ENCODE measurements at places on chromosomes 12 and 14.

DNA sequence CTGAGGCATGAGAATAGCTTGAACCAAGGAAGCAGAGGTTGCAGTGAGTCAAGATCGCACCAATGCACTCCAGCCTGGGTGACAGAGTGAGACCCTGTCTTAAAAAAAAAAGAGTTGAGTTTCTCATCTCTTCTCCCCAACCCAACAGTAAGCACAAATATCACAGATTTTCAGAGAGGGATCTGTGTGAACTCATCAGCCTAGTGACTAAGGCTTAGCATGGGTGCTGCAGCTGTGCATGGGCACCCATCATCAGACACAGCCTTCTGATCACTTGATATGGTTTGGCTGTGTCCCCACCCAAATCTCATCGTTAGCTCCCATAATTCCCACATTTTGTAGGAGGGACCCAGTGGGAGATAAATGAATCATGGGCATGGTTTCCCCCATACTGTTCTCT lies 298.9 kb downstream of the PCNX1 start:
- DNase-seq, result no peak

- DNase-seq, result peak; percentile 24
Observed at GRCh38 chr12:90013409-90013808, 304.8 kb upstream of the ATP2B1 start.

DNA sequence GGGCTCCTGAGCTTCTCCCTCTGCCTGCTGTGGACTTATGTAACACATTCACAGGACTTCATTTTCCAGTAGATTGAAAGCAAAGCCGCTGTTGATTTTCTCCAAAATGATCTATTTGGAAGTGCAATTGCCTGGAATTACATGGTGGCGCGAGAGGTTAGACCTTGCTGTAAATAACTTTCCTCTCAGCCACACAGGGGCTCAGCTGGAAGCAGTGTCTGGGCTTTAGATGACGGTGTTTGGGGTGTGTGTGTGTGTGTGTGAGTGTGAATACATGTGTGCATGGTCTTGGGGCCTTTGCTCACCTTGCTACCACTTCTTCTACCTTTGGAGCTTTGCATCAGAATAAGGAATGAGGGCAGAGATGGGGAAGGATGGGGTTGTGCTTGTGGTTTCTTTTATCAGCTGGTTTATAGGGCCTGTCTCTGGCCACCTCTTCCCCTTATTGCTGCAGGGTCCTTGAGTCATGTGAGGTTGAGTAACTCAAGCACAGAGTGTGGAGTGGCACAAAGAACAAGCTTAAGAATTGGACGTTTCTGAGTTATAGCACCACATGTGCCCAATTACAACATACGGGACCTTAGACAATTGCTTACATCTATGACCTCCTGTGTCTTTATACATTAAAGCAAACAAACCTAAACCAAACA lies 280.6 kb downstream of the NRXN3 start:
- DNase-seq, result no peak

- DNase-seq, result no peak
Observed at GRCh38 chr12:122045262-122045661, 23.6 kb downstream of the BCL7A start.

DNA sequence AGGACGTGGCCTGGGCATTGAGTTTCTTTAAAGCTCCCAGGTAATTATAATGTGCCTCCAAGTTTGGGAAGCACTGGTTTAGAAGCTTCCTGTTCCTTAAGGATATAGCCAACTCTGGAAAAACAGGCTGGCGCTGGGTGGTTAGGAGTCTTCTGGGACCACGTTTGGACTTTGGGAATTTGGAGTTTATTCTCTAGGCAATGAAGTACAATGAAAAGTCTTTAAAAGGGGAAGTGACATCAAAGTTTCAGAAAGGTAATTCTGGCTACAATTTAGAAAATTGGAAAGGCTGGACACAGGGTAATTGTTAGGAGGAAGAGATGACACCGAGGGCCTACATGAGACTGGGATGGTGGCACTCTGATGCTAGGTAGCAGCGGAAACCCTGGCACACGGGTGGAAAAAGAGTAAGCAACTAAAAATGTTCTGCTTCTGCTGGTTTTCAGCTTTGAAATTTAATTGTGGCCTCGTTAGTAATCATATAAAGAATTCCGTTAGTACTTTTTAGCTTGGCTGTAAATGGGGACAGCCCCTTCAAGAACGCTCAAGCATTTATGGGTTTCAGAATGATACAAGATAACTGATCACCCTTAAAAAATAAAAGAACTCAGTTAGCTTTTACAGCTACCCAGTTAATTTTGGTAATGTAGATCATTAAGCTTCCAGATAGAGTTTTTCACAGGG lies 12.7 kb upstream of the DCP1B start:
- DNase-seq, result no peak

- no peak for DNase-seq
Observed at GRCh38 chr14:33016613-33017012, 77.9 kb downstream of the NPAS3 start.

- peak; percentile 41 for DNase-seq
Observed at GRCh38 chr12:75944097-75944904, 87.3 kb downstream of the PHLDA1 start.

DNA sequence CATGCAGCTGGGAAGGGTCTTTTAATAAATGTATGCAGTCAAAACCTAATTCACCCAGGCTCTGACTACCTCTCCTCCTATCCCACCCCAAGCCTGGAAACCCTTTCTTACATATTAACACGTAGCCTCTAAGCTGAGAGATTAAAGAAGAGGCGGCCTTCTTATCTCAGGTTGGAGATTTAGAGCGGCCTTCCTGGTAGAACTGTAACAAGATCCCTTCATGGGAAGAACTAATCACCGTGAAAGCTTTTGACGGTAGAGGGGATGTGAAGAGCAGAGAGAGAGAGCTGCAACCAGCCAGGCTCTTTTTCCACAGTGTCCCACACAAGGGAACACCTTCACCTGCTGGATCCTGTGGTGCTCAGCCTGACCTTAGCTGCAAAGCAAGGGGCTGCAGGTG lies 367.4 kb downstream of the MED13L start:
- DNase-seq, result no peak

DNA sequence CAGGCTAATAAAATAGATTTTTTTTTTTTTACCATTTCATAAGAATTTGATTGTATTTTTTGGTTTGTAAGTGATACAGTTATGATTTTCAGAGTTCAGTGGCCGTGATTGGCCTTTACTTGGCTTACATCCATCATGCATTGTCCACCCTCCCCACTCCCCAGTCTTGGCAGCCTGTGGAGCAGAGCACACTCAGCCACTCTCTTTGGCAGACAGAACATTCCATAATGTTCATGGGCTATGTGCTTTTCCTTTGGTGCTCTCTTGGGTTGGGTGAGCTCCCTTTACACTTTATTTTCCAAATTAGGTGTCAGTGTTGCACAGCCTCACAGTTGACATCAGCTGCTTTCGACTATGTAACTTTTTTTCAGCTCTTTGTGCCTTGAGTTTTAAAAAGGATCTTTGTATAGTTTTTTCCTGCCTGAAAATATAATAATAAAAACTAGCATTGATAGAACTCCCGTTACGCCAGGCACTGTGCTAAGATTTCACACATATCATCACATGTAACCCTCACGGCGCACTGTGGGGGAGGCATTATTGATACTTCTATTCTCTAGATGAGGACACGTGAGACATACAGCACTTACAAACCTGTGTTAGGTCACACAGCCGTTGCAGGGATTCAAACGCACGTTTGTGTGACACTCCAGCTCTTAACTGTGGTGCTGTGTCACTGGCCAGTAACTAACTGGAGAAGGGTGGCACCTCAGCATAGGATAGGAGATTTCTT lies 21.5 kb downstream of the SUDS3 start:
- no peak for DNase-seq

GRCh38 chr14:104845033-104845666 lies 19.9 kb upstream of the CEP170B start:
- no peak for DNase-seq

- no peak for DNase-seq
Observed at GRCh38 chr12:26452511-26452910, 257.1 kb downstream of the SSPN start.

- no peak for DNase-seq
Observed at GRCh38 chr12:179131-179884, 34.6 kb downstream of the SLC6A12 start.

DNA sequence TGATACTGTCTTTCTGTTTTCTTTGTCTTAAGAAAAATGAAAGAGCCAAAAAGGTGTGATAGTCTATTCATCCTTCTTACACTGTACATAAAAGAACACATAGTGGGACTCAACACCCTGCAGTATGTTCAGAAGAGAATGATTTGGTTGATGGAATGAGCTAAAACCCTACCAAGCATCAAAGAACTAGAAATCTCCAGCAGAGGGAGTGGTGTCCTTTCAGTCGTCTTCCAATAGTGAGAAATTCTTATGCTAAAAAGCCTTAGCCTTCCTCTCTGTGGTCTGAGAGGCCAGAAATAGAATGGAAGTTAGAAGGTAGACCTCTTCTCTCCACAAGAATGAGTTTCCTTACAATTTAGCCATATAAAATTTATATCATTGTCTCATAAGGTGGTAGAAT lies 393.4 kb upstream of the SEL1L start:
- no peak for DNase-seq

GRCh38 chr12:12521044-12521485 lies 41.6 kb downstream of the DUSP16 start:
- no peak for DNase-seq

- no peak for DNase-seq
Observed at GRCh38 chr12:53299101-53299453, 418 bp upstream of the MYG1 start.

GRCh38 chr12:11758510-11759493 lies 109.3 kb downstream of the ETV6 start:
- no peak for DNase-seq

- DNase-seq, result no peak
Observed at GRCh38 chr14:64581363-64581762, 31.6 kb downstream of the PPP1R36 start.

DNA sequence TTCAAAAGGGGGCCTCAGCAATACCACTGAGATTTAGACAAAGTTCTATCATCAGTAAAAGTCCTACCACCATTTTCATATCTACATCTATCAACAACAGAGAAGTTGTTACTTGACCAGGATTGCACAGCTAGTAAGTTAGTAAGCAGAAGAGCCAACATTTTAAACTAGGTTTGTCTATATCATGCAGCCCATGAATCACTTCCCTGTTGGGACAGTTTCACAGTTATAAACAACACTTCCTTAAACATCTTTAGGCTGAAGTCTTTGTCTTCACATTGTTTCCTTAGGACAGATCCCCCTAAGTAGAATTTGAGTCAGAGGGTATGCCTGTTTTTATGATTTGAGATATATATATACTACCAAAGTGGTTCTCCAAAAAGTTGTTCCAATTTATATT lies 68.5 kb downstream of the DAO start:
- no peak for DNase-seq

DNA sequence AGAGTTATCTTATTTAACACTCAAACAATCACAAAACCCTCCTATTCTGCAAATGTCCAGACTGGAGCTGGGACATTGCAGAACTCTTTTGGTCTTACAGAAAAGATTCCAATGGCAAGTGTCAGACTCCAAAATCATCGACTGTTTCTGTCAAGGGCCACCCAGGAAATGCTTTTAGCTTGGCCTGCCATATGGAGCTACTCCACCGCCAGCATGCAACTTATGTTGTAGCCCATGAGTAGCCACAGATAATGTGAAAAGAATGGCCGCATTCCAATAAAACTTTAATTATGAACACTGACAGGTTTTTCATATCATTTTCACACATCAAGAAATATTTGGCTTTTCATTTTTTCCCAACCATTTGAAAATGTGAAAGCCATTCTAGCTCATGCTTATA lies 57.5 kb downstream of the SYNE3 start:
- DNase-seq, result no peak

GRCh38 chr14:23483236-23483854 lies 13.8 kb downstream of the NGDN start:
- DNase-seq, result no peak

DNA sequence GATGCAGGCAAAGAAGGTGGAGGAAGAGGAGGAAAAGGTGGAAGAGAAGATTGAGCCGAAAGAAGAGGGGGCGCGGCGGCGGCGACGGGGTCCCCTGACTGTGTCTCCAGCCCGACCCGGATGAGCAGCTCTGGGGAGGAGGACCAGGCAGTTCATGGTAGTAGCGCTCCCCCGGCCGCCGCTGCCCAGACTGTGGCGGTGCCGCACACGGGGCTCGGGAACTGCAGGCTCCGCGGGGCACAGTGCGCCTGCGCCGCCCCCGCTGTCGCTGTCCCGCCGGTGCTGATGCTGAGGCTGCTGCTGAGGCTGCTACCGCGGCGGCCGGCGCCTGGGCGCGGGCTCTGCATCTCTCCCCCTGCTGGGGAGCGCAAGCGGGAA lies at the start of gene KCNH5:
Gene KCNH5, minus strand, starts transcription at position 225 of the 378 bp plus-strand sequence. CDS start 272 bp downstream, outside the sequence.
- no peak for DNase-seq

DNA sequence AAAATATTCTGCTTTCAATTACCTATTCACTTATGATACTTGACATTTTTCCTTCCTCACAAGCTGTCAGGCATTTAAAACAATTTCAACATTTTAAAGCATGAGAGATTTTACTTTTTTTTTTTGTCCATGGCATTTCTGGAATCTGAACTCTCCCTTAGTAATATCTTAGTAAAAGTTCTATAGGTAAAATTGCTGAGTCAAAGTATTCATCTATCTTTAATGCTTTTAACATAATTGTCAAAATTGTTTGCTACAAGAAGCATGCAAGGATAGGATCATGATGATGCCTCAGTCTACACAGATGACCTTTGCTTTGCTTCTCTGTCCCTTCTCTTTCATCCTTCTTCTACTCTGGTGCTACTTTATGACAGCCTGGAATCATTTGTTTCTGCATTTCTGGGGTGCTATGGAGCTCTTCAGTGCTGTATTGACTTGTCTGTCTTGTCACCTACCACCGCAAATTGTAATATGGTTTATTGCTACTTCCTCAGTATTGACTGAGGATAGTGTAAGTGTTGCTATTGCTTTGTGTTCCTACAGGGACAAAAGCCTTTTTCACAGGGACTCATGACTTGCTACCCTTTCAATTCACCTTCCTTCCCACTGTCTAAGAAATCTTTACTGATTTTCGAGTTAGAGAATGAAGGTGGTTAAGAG lies 589.8 kb upstream of the ATP2B1 start:
- DNase-seq, result no peak

DNA sequence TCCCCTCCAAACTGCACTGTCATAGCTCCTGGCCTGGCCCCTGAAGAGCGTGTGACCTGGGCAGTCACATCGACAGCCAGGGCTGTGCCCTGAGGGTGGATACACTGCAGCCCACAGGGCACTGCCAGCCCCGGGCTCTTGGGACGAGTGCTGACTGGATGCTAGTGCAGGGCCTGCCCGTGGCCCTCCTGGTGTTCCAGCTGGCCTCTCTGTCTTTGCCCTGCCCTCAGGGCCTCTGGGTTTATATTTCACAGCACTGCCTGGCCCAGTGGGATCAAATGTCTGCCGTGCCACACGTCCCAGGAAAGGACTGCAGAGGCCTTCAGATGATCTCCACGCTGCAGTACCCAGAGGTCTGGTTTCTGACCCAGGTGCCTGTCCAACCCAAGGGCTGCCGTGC lies 10.1 kb upstream of the CCDC197 start:
- no peak for DNase-seq

DNA sequence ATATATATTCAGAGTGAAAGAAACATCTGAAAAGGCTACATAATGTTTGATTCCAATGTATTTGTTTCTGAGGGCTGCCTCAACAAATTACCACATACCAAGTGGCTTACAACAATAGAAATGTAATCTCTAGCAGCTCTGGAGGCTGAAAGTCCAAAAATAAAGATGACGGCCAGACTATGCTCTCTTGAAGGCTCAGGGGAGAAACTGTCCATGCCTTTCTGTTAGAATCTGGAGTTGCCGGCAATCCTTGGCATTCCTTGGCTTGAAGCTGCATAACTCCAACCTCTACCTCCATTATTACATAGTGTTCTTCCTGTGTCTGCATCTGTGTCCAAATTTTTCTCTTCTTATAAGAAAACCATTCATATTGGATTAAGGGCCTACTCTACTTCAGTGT lies 68.1 kb upstream of the PLEKHG7 start:
- no peak for DNase-seq
